ENCODE measurements at places on chromosomes 1 and 21.

DNA sequence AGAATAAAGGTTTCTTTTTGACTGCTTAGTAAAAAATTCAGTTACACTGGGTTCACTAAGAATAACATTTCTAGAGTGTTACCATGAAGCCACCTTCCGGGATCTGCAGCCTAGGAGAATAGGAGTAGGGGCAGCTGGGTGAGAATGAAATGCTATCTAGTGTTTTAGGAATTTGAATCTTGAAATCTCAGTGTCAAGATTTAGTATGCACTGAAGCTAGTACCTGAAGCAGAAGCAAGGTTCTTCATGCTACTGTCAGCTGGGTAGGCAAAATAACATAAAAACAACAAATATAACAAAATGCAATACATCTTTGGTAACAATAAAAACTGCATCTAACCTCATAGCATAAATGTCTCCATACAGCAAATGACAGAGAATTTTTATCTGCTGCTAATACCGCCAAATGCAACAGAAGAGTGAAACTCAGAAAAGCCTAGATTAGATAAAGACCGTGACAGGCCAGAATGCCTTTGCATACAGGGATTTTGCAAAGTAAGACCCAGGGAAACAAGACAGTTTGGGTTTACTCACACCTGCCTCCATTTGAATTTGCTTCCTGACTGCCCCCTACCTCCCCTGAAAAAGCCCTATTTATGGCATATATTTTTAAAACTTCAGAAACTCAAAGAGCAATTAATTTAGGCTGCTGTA is 58.2 kb downstream of the GADD45A start:
- no peak for DNase-seq

- DNase-seq = no peak
Observed at GRCh38 chr1:201139756-201140155, 12.8 kb upstream of the ASCL5 start.

DNA sequence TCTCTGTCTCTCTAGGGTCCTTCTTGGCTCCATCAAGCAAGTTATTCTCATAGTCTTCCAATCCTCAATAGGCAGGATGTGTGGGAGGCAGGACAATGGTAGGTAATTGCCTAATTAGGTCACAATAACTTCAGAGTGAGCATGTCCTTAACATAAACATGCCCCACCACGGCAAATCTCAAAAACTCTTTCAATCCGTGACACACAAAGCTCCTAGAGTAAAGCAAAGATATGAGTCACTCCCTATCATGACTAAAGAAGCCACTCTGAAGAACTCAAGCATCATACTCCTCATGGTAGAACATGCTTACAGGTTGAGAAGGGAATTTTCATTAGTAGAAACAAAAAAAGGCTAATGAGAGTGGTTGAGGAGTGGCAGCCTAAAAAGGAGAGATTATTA is 4.9 kb downstream of the HAO2 start:
- DNase-seq = no peak

DNA sequence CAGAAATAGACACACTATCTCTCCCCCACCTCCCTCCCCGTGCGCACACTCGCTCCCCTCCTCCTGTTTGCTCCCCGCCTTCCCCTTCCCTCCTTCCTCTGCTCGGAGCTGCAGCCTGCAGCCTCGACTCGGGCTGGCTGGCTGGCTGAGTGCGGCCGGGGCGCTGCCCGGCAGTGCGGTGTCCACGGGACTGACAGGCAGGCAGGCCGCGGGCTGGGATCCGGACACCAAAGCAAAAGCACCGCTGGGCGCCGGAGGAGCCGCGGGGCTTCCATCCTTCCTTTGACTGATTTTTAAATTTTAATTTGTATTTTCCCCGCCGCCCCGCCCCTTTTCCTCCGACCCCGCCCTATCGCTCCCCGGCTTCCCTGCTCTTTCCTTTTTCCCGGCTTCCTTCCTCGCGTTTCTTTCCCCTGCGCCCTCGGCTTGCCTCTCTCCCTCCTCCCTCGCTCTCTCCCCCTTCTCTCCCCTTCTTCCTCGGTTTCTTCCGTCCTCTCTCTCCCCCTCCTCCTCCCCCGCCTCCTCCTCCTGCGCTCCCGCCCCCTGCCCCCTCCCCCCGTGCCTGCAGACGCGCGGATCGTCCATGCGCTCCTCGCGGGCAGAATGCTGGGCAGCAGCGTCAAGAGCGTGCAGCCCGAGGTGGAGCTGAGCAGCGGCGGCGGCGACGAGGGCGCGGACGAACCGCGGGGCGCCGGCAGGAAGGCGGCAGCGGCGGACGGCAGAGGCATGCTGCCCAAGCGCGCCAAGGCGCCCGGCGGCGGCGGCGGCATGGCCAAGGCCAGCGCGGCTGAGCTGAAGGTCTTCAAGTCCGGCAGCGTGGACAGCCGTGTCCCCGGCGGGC is 109.4 kb downstream of the NAV1 start:
- no peak for DNase-seq

Data from brain pericyte (primary cell).